ENCODE measurements at places on chromosomes 2 and 18.

GRCh38 chr18:50395093-50395492 is 20.2 kb downstream of the SKA1 start:
- no peak for DNase-seq

DNA sequence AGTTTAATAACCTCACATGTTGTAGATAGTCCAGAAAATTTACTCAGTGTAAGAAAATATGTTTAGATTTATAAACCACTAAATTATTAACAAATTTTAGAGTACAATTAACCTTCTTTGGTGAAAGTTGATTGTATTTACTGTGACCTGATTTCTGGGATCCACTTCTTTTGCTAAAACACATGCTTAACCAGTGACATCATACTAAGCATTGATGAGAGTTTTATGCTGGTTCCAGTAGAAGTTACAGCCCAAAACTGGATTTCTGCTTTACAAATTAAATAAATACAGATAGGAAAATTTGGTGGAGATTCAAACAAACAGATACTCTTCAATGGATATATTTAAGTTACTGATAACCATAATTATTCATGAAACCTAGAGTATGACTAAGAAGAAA is 40.9 kb downstream of the RBBP8 start:
- no peak for DNase-seq

- DNase-seq = no peak
Measured at GRCh38 chr18:41966943-41967342, 11.9 kb downstream of the PIK3C3 start.

GRCh38 chr18:48781163-48781987 is 169.4 kb downstream of the SMAD7 start:
- peak; percentile 94 for DNase-seq

- DNase-seq = no peak
Measured at GRCh38 chr2:236661762-236662110, 92.1 kb downstream of the ACKR3 start.

- DNase-seq = no peak
Measured at GRCh38 chr18:9519399-9519798, 44.1 kb downstream of the RALBP1 start.

- no peak for DNase-seq
Measured at GRCh38 chr2:207612714-207613113, 12.5 kb downstream of the METTL21A start.

DNA sequence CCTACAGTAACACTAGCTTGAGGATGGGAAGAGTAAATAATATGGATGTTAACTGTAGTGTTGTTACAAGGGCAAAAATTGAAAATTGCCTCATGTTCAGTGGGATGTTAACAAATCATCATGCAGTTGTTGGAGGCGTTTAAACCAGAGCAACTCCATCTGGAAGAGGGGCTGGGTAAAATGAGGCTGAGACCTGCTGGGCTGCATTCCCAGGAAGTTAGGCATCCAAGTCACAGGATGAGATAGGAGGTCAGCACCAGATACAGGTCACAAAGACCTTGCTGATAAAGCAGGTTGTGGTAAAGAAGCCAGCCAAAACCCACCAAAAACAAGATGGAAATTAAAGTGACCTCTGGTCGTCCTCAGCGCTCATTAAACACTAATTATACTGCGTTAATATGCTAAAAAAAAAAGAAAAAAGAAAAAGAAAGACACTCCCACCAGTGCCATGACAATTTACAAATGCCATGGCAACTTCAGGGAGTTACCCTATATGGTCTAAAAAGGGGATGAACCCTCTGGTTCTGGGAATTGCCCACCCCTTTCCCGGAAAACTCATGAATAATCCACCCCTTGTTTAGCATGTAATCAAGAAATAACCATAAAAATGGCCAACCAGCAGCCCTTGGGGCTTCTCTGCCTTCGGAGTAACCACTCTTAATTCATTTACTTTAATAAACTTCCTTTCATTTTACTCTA is 101.4 kb downstream of the MYO5B start:
- DNase-seq = no peak

GRCh38 chr2:33107690-33108482 is 161.1 kb downstream of the LTBP1 start:
- DNase-seq = no peak

- no peak for DNase-seq
Measured at GRCh38 chr18:59376351-59376935, 17.4 kb upstream of the LMAN1 start.

DNA sequence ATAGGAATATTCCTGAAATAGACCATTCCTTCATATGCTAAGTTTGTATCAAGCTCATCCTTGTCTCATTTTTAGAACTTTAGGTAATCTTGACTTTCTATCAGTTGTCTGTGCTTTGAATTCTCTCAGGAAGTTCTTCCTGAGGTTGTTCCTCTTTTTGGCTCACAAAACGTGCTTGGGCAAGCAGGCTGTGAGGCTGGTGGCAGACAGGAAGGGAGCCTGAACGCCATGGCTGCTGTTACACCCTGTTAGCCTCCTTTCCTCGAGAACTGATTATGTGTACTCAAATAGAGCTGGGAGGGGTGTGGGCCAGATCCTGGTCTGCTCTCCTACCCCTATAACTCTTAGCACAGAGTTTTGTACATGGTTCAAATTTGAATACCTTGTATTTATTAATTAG is 136.4 kb upstream of the CELF4 start:
- DNase-seq = peak; percentile 63

- no peak for DNase-seq
Measured at GRCh38 chr18:23158058-23158457, 22.8 kb downstream of the CABLES1 start.

DNA sequence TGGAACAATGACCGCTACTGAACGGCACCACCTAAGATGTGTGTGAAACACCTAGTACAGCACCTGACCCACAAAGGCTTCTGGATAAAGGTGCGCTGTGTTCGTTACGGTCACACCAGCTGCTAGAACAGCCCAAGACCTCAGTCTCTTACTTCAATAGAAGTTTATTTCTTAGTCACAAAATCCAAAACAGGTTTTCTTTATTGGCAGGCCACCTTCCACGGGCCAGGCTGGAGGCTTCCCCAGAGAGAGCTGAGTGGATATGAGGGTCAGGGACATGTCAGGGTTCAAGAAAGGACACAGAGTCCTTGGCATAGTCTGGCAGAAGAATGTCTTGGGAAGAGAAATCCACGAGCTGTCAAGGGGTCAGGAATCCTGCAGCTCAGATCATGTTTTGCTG is 92.2 kb downstream of the COL6A3 start:
- no peak for DNase-seq

DNA sequence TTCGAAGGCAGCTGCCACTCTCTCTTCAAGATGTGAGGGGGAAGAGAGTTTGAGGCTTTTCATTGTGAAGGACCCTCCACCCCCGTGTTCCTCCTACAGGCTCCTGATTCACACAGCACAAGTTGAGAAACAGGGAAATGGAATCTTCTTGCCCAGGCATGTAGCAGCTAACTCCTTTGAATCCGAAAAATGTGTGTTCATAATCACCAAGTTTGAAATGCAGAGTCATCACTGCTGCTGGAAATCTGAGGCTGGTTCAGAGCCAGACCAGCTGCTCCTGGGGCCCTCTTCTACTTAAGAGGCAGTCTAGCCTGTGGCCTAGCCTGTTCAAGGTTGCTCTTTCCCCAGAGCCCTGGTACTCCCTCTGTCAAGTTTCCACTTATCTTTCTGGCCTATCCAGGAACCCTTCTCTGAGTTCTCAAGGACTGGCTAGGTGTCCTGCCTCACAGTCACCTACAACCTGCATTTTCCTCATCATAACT is 166.4 kb downstream of the TMEM247 start:
- no peak for DNase-seq

DNA sequence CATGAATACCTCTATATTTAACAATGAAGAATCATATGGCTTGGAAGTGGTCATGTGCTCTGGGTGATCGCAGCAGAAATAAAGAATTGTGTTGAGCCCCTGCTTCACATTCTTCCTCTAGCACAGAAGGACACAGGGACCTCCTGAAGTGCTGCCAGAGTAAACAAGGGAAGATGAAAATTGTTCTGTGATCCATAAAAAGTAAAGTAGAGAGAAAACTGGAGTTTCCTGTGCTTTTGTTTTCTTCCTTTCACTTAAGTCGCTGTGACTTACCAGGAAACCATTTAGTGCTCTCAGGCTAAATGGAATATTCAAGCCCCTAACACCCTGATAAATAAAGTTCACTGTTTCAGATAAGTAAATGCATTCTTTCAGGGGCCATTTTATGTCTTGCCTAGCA is 1173.6 kb upstream of the CHAC2 start:
- no peak for DNase-seq

- no peak for DNase-seq
Measured at GRCh38 chr2:240140920-240141319, 462 bp upstream of the OTOS start.

GRCh38 chr2:69192176-69192945 is 179.4 kb downstream of the ANTXR1 start:
- no peak for DNase-seq

DNA sequence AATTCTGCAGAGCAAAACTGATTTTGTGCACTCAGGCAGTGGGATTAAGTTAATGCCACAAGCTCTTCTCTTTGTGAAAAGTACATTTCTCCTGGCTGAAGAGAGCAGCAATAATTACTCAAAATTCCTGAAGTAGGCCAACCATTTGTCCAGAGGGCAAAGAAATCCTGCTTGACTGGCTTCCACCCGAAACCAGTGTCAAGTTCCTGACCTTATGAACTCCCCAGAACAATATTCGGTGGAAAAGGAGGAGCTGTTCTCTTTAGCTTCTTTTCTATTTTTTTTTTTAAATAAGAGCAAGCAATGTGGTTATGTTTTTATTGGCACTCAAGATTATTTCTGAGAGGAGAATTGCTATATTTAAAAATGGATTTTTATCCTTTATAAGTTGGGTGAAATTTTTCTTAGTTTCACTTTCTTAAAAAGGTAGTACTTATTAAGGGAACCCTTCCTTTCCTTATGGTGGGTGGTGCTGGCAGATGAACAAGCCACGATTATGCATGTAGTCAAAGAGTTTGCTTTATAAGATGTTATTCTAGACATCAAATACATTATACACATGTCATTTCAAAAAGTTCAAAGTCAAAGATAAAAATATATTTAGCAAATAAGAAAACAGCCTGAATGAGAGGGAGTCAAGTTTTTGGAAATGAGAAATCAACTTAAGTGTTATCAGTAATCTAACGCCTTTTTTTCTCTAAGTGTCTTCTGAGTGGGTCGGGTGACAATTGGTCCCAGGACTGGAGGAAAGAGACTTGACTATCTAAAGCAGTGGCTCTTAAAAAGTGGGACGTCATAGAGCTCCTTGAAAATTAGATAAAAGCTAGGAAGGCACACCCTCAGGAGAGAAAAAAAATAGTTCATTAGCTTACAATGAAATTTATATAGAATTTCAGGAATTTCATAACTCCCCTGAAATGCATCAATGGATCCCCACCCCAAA is 194.5 kb downstream of the IKZF2 start:
- DNase-seq = peak; percentile 55

DNA sequence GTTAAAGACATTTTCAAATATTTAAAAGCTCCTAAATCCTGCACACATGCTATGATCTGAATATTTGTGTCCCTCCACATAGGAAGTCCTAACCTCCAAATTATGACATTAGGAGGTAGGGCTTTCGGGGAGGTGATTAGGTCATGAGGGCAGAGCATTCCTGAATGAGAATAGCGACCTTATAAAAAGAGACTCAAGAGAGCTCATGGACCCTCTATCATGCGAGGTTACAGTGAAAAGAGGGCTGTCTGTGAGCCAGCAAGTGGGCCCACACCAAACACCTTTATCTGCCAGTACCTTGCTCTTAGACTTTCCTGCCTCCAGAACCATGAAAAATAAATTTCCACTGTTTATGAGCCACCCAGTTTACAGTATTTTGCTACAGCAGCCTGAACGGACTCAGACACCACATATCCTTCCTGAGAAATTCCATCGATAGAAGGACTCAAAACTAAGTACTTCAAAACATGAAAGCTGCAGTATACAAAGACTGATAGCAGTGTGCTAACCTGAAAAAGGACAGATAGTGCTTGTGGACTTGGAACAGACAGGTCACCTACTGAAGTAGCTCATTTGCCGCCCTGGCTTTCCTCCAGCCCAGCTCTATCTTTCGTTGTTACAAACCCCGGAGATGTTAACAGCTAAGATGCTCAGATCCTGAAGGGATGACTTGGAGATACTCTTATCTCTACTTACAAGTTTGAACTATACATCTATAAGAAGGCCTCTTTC is 13.8 kb downstream of the FAM210A start:
- no peak for DNase-seq

DNA sequence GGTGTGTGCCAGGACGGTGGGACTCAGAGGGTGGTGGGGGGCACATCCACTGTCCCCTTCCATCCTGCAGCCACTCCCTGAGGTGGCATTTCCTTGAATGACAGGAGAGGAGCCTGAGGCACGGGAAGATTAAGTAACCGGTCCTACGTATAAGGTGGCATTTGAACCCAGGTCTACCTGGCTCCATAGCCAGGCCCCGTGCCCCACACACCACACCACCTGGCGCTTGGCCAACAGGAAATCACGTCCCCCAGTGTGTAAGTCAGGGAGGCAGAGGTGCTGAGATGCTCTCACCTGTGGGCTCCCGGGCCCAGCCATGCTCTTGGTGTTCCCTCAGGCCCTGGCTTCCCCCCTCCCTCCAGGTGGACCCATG is 53.7 kb downstream of the HPCAL1 start:
- DNase-seq = no peak

- no peak for DNase-seq
Measured at GRCh38 chr2:18630941-18631340, 41.6 kb upstream of the NT5C1B start.

- DNase-seq = no peak
Measured at GRCh38 chr2:42922293-42922692, 129.9 kb upstream of the HAAO start.

DNA sequence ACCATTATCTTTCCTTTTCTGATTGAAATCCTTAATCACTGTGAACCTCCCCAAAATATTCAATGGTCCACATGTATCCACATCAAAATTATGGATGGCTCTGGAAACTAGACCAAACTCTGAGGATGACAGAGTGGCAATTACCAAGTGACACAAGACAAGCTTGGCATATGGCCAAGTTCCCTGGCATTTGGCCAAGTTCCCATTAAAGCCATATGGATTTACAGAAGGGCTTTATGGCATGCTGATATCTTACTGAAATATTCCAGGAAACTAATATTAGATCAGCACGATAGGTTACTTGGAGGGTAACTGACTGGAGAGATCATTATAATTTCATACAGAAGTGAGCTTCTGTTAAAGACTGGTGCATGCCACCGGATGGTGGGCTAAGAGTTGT is 21.9 kb upstream of the CERS6 start:
- DNase-seq = no peak

- no peak for DNase-seq
Measured at GRCh38 chr2:34806891-34807290, 1207.8 kb upstream of the FAM98A start.

GRCh38 chr2:6835467-6835866 is 30.2 kb downstream of the CMPK2 start:
- peak; percentile 56 for DNase-seq

Data from GF-D8 (cell line).